ENCODE measurements at places on chromosomes 2 and 18.

DNA sequence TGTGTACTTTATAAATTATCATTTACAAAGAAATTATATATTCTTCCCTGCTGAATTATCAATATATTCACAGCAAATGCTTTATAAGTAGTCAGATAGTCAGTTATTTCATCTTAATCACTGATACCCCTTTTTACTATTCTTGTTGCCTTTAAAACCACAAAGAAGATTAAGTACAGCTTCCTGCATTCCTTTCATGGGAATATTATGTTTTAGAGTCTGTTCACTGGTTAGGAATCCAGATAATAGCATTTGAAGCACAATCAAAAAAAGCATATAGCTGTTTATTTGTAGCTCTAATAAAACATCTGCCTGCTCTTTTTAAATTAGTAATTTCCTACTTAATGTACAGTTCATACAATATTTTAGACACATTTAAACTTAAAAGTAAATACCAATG, 508.9 kb downstream of the FBXO15 start:
- H3K4me1 ChIP-seq = no peaks in the 10 kb centered on the region
- H3K36me3 ChIP-seq = no peaks in the 10 kb centered on the region
- H3K4me3 ChIP-seq = no peak overlapping the region
- no peaks in the 10 kb centered on the region for H3K27me3 ChIP-seq
- H3K27ac ChIP-seq = no peak overlapping the region

GRCh38 chr2:205158404-205158803, 523.9 kb upstream of the NRP2 start:
- no peaks in the 10 kb centered on the region for H3K36me3 ChIP-seq
- no peaks in the 10 kb centered on the region for H3K4me1 ChIP-seq
- no peak overlapping the region for H3K27ac ChIP-seq

DNA sequence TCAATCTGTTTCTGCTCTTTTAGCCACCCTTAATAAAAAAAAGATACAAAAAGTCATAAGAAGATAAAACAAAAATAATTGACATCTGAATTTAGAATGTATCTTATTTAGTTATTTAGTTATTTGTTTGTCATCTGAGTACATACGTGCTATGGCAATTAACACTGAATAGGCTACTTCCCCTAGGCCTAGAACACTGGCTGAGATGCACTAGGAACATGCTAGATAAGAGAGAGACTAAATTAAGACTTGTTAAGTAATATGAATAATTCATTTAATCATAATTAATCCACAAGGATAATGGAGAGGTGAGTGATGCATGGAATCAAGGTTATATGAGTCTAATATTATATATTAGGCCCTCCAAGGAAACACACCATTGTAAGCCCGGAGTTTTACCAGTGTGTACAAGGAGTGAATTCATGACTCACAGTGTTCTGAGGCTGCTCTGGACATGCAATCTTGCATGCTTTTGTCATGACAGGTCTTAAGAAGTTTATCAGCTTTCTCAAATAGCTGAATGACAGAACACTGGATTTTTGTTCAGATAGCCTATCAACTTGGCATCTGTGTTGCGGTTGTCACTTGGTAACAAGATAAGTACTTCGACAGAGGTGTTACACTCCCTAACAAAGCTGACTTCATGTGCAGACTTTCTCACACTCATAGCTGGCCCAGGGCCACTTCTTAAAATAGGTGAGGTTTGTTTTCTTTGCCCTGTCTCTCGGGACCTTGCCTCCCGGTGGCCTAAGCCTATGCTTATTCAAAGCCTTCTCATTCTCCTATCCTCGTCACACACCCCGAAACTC, 5.0 kb upstream of the SERPINB2 start:
- no peak overlapping the region for H3K27ac ChIP-seq
- H3K4me3 ChIP-seq = no peak overlapping the region

- H3K36me3 ChIP-seq = no peaks in the 10 kb centered on the region
- DNase-seq = no peak
- peak overlapping the region; percentile 6 for H3K4me3 ChIP-seq
- H3K4me1 ChIP-seq = no peaks in the 10 kb centered on the region
Observed at GRCh38 chr18:12774982-12775381, 72.1 kb downstream of the PSMG2 start.

- peak; percentile 60 for DNase-seq
- peak within 1 kb of the TSS; percentile 84 for H3K4me3 ChIP-seq
- peak within 1 kb of the TSS; percentile 16 for H3K27ac ChIP-seq
- H3K4me1 ChIP-seq = peaks cover 4% of the 10 kb centered on the region
- H3K36me3 ChIP-seq = no peaks in the 10 kb centered on the region
- no peaks in the 10 kb centered on the region for H3K27me3 ChIP-seq
Observed at GRCh38 chr2:25982273-25982967, at the start of gene KIF3C. Gene KIF3C (minus strand): TSS chr2:25982497. CDS start chr2:25981917, 580 bp downstream.

DNA sequence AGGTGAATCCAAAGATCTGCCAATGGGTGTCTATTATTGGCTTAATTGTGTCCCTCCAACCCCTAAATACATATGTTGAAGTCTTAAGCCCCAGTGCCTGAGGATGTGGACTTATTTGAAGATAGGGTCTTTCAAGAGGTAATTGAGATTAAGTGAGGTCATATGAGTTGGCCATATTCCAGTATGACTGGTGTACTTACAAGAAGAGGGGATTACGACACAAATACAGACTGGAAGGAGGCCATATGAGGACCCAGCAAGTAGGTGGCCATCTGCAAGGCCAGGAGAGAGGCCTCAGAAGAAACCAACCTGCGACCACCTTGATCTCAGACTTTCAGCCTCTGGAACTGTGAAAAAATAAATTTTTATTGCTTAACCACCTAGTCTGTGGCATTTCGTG, 121.1 kb upstream of the FN1 start:
- no peak overlapping the region for H3K27ac ChIP-seq
- H3K27me3 ChIP-seq = no peaks in the 10 kb centered on the region
- no peak for DNase-seq
- no peaks in the 10 kb centered on the region for H3K4me1 ChIP-seq
- H3K4me3 ChIP-seq = no peak overlapping the region
- H3K36me3 ChIP-seq = no peaks in the 10 kb centered on the region
